ENCODE measurements at places on chromosomes 5 and 9.

- no peak for DNase-seq
Measured at GRCh38 chr5:122368510-122369251, 56.6 kb downstream of the SNCAIP start.

DNA sequence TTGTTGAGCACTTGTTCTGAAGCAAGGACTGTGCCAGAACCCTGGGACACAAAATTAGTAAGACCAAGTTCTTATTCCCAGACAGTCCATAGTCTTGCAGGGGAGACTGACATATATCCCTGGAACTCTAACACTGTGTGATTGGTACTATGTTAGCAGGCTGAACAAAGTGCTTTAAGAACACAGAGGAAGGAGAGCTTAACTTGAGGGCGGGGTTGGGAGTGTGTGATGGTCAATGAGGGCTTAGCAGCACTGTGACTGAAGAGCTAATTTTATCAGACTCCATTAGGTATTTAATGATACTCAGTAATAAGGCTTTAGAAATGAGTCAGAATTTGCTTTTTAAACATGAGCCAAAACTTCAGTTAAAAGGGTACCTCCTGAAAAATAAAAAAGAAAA is 14.9 kb upstream of the SPATA24 start:
- no peak for DNase-seq

- DNase-seq: no peak
Measured at GRCh38 chr5:157100140-157100679, 8.6 kb downstream of the HAVCR2 start.

DNA sequence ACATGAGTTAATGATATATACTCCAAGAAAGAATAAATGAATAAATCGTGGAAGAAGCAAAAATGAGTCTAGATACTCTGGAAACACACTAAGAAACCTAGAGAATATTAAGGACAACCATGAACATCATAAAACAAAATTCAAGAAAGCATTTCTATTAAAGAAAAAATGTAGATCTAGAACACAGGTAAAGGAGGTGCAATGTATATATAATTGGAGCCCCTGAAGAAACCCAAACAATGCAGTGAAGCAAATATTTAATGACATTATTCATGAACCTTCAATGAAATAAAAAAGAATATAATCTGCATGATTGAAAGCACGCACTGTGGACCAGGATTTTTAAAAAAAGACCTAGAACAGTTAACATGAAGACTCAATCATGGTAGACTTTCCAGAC is 150.1 kb downstream of the ATPSCKMT start:
- no peak for DNase-seq

GRCh38 chr5:160347448-160347847 is 23.0 kb downstream of the C1QTNF2 start:
- DNase-seq: no peak

- no peak for DNase-seq
Measured at GRCh38 chr9:4313144-4313543, 13.3 kb upstream of the GLIS3 start.

DNA sequence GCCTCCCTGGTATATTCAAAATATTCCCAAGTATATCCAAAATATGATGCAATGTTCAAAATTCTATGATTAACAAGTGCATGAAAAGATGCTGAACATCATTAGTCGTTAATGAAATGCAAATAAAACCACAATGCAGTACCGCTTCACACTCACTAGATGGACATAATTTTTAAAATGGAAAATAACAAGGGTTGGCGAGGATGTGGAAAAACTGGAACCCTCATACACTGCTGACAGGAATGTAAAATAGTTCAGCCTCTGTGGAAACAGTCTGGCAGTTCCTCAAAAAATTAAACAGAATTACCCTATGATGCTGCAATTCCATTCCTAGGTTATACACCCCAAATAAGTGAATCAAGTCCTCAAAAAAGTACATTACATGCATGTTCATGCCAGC is 36.1 kb upstream of the MYOT start:
- DNase-seq: no peak

GRCh38 chr5:1253456-1254105 is 28.4 kb downstream of the SLC6A18 start:
- DNase-seq: no peak

DNA sequence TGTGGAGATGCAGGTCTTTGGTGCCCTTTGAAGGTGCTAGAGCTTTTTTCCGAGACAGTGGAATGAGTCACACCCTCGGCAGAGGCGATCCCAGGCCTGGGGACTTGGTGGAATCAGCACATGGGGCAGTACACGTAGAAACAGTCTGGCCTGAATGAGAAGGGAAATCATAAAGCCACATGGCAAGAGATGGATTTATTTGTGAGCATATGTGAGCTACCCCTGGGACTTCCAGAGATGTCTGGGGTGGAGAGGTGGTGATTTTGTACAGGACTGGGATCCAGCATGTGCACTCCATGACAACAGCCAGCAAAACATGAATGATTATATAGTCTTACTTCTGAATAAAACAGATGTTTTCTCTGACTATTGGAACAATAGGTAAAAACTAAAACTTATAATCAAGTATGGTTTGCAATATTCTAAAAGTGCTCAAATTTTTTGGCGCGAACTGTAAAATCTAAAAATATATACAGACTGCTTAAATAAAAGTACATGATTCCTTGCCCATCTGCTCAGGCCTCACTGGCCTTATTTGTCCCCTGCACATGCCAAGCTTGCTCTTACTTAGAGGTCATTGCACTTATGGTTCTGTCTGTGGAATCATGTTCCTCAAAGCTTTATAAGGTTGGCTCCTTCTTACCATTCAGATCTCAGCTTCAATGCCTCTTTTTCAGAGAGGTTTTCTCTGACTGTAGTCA is 54.7 kb upstream of the SMARCA2 start:
- DNase-seq: no peak

GRCh38 chr5:58056546-58056945 is 403.3 kb downstream of the PLK2 start:
- DNase-seq: no peak

DNA sequence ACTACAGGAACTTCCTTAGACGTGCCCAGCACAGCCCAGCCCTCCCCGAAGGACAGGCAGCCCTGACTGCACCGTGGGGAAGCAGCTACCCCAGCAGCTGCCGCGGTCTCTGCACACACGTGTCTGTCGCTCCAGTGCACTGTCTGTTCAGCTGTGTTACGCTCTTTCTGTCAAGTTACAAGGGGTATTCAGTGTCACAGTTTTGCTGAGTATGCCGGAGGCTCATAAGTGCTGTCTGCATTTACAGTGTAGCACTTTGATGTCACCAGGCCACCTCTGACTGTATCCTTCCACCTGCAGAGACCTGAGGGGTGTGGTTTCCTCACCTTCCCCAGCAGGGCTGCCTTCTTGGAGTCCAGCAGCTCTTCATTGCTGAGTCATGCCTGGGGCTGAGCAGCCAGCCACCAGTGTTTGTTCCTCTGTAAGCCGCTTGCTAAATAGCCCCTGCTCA is 126.8 kb downstream of the EHMT1 start:
- no peak for DNase-seq

GRCh38 chr5:148104226-148104625 is 40.4 kb downstream of the SPINK5 start:
- no peak for DNase-seq

DNA sequence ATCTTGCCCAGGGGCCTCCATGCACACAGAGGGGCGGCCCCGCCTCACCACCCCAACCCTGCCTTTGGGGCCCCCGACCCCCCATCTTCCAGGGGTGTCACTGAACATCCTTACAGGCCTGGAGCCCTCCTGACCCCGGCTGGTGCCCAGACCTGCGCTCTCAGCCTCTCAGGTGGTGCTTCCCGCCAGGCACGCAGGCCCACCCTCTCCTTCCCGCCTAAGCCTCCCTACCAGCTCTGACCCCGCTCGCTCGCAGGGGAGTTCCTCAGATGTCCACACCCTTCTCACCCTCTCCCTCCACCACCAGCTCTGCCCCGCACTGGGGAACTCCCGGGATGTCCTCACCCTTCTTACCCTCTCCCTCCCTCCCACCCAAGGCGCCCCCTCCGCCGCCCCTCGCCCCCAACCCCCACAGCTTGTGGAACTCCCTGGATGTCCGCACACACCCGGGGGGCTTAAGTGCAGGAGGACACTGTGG is 12.3 kb upstream of the QRFP start:
- DNase-seq: no peak

DNA sequence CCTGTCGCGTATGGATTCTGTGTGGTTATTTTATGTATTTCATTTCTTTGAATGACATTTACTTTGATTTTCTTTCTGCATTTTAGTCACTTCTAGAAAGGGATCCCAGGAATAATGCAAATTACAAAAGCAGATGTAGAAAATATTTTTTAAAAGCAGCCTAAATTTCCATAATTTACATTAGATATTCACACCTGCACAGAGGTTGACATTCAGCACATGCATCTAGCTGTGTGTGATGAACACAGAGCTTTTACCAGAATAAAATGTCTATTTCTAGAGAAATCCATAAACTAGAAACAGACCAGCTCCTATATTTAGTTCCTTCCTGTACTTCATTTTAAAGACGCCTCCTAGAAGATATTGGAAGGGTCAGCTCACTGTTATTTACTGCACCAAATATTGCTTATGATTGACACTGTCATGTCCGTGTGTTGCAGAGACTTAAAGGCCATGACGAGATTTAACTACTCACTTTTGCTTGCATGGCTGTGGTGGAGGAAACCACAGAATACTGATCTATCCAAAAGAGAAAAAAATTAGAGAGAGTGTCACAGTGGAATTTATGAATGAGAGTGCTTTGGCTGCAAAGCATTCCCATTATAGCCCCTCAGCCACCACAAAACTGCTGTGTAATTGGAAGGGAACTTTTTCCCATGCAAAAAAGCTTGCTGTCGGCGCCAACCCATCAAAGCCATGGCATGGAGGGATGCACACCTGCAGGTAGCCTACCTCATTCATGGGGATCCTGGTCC is 58.1 kb downstream of the EBF1 start:
- DNase-seq: no peak

- no peak for DNase-seq
Measured at GRCh38 chr9:105676351-105676923, 14.2 kb downstream of the TAL2 start.

DNA sequence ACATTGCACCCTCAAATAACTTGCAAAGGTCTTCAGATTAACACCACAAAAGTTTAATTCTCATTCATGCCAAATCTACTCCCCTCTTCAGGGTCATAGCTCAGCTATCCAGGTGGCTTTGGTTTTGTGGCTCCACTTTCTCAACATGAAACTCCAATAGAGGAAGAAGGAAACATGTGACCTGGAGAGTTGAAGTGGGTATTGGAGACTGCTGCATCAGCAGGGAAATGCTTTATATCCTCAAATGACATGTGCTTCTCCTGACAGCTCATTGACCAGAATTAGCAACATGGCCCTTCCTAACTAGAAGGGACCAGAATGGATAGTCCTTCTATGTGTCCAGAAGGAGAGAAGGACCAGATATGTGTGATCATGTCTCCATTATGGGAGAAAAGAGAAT is 73.6 kb downstream of the TLR4 start:
- no peak for DNase-seq

DNA sequence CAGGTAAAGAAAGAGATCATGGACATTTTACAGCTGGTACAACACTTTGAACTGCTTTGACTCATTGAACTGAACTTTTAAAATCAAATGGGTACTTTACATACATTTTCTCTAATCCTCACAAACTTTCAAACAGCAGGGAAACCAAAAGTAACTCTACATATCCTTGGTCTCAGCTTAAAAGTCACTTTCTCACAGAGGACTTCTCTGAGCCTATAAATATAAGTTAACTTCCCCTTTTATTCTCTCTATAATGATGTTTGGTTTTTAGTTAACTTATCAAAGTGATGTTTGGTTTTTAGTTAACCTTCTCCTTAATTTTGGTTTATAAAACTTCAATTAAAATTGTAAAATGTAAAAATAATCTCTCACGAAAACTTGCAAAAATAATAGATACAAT is 209.8 kb downstream of the MCTP1 start:
- no peak for DNase-seq

GRCh38 chr9:98428454-98428853 is 173.0 kb upstream of the TBC1D2 start:
- no peak for DNase-seq

DNA sequence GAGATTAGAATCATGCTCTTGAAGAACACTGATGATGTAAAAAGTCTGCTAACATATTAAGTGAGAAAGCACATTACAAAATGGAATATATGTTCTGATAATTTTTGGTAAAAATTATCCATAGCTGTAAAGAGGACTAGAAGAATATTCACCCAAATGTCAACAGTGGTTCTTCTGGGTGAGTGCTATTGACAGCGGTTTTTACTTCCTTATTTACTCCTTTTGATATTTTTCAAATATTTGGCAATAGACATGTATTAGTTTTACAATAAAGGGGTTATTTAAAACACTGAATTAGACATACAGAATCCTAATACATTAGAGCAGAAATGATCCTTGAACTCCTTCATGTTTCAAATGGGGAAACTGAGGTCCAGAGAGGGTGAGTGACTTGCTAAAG is 26.9 kb upstream of the MEGF9 start:
- DNase-seq: no peak

- DNase-seq: no peak
Measured at GRCh38 chr5:69493396-69494133, 975 bp downstream of the OCLN start.

DNA sequence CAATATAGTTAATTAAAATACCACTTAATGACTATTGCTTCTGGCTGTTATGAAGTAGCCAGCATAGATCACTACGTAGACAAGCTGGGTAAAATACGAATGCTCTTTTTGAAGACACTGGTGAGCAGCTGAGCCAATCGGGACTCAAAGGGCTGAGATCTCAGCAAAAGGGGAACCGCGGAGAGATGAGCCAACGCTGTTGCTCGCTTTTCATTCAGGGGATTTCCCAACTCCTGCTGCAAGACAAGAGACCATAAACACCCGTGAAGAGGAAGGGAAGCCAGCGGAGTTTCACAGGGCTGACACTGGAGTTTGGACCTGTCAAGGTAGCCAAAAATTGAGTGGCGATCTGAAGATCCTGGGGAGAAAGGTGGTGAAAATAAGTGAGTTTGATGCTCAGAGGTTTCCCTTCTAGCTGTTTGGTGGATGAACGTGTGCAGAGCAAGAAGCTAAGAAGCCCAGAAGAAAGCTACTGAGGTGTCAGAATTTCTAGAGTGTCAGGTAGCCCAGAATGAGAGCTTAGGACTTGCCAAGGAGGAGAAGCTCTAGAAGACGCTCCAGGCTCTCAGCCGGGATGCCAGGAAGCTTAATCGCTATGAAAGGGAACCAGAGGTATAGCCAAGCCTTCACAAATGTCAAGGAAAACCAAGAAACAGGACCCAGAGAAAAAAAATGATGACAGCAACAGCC is 79.6 kb upstream of the RNU6ATAC start:
- DNase-seq: peak; percentile 68

GRCh38 chr5:75053304-75054133 is 1.2 kb upstream of the GCNT4 start:
- peak; percentile 61 for DNase-seq
